Fibroblast of skin of left biceps (primary cell): ENCODE measurements at places on chromosomes 13 and 19.

- DNase-seq: no peak
Observed at GRCh38 chr19:54478677-54479266, 5.7 kb upstream of the CDC42EP5 start.

DNA sequence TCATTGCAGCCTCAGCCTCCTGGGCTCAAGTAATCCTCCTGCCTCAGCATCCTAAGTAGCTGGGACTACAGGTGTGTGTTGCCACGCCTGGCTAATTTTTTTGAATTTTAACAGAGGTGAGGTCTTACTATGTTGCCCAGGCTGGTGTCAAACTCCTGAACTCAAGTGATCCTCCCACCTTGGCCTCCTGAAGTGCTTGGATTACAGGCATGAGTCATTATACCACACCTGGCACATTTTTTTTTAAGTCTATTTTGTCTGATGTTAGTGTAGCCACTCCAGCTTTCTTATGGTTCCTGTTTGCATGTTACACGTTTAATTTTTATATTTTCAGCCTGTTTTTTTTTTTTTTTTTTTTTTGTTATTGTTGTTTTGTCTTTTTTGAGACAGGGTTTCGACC is 24.8 kb downstream of the KDM4B start:
- DNase-seq: no peak

- no peak for DNase-seq
Observed at GRCh38 chr13:102328909-102329308, 72.9 kb downstream of the FGF14 start.

GRCh38 chr13:51818781-51819511 is 15.0 kb upstream of the DHRS12 start:
- DNase-seq: no peak

- DNase-seq: no peak
Observed at GRCh38 chr13:70623239-70623638, 515.0 kb upstream of the KLHL1 start.

DNA sequence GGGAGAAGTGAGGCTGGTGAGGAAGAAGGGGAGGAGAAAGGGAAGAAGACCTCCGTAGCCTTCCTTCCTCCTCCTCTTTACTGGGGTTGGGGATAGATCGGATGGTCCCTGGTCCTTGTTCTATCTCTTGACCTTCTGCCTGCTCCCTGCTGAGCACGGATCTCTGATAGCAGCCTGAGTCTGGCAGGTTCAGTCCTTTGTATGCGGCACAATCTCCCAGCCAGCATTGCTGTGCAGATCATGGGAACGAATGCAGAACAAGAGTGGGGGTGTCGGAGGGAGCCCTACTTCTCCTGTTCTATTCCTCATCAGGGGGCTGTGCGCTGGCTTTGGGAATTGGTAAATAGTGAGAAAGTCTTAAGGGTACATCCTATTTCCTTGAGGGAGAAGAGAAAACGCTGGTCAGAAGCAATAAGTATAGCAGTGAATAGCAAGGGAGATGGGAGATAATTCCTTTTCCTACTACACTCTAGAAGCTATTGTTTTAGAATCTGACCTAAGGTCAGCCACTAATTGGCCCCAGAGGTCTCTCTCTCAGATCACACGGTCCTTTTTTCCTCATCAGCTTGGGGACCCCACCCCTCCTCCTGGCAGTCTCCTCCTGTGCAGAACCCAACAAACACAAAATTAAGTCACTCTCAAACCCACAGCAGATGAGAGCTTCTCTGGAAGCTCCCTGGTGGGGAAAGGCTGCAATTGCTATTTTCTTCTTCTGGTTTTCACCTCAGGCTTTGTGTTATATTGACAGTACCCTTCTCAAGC is 41.0 kb downstream of the KL start:
- DNase-seq: no peak

DNA sequence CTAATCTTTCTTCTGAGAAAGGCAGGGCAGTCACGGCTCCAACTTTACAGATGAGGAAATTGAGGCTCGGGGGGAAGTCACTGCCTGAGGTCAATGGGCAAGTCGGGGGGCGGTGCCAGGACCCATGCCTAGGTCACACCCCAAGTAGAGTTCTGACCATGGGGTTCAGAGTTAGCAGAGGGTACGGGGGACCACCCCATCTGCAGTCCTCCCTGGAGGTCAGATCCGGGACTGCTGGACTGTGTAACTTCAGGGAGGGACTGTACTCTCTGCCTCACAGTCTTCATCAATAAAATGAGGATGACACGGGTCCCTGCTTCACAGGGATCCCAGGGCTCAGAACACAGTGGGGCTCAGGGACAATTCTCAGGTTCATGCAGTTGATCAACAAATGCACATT is 7.7 kb downstream of the SLC5A5 start:
- no peak for DNase-seq

DNA sequence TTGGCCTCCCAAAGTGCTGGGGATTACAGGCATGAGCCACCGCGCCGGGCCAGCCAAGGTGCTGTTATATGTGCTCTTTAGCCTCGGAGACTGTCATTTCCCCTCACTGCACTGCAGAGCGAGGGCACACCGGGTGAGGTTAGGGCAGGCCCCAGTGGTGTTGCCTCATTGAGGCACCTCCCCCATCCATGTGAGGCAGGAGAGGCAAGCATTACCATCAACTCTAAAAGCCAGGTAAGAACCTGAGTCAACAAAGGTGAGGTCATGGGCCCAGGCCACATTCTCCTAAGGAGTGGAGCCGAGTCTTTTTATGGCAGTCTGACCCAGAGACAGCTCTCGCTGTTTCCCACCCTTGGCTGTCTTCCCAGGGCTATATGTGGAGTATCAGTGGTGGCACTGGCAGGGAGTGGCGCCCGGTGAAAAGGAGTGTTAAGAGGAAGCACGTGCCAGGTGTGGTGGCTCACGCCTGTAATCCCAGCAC is 10.9 kb downstream of the B3GNT8 start:
- DNase-seq: no peak

- DNase-seq: no peak
Observed at GRCh38 chr13:43339805-43340550, 316.6 kb downstream of the DNAJC15 start.
